NCI-H460 (cell line): ENCODE measurements at places on chromosomes 12 and 14.

GRCh38 chr12:28794786-28795185 lies 354.3 kb upstream of the FAR2 start:
- no peak for DNase-seq

- no peak for DNase-seq
These were observed 17.7 kb upstream of the NEDD1 start for GRCh38 chr12:96889273-96889933.

GRCh38 chr14:76829013-76829365 lies 2.8 kb downstream of the LRRC74A start:
- DNase-seq = no peak

- DNase-seq = no peak
These were observed 156.8 kb downstream of the GLT1D1 start for GRCh38 chr12:129009833-129010622.

DNA sequence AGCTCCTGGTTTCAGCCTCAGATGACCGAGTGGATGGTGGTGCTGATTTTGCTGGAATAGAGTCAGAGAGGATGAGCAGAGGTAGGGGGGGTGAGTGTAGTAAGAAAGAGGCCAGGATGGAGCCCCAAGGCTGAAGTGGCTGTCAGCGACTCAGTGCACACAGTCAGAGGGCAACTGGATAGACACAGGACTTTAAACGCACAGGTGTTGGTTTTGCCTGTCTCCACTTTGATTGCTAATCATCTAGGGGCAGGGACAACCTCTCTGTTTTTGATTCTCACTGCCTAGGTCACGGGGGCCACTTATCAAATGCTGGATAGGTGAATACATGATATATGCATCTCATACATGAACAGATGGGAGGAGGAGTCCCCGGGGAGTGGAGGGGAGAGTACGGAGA lies 99.5 kb downstream of the EGLN3 start:
- DNase-seq = no peak
